Activated T-helper 1 cell treated with anti-CD3 and anti-CD28 coated beads, Interleukin-2, amount 50 U/mL, for 16 hours (primary cell): ENCODE measurements at places on chromosomes 11 and 22.

DNA sequence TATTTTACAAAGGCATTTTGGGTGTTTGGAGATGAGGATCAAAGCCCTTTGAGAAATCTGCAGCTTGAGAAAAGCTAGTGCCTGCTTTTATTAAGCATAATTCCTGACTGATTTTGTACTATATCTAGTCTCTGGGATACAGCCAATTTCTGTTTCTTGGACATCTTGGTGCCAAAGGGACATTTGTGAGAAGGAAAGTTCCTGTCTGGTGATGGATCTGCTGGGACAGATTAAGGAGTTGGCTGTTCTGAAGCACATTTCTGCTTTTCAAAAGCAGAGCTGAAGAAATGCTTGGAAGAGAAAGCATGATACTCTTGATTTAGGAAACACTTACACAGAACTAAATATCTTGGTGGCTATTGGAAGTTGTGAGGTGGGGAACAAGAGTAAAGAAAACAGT is 254.6 kb upstream of the CCDC90B start:
- no peak for DNase-seq

GRCh38 chr11:17561526-17561925 is 14.5 kb downstream of the OTOG start:
- no peak for DNase-seq

- no peak for DNase-seq
These were observed 65.4 kb downstream of the MAPK1 start for GRCh38 chr22:21802056-21802455.

DNA sequence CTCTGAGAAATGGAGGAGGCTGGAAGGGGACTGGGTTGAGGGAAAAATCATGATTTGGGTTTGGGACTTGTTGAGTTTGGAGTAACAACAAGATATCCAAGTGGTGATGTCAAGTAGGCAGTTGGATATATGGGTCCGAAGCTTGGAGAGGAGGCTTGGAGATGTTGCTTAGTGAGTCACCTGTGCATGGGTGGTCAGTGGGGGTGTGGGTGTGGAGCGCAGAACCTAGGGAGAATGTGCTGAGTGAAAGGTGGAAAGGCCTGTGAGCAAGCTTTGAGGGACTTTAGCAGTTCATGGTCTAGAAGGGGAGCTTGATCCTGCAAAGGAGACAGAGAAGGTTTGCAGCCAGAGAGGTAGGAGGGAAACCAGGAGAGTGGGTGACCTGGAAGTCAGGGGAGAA is 38.2 kb downstream of the PRDM11 start:
- no peak for DNase-seq

DNA sequence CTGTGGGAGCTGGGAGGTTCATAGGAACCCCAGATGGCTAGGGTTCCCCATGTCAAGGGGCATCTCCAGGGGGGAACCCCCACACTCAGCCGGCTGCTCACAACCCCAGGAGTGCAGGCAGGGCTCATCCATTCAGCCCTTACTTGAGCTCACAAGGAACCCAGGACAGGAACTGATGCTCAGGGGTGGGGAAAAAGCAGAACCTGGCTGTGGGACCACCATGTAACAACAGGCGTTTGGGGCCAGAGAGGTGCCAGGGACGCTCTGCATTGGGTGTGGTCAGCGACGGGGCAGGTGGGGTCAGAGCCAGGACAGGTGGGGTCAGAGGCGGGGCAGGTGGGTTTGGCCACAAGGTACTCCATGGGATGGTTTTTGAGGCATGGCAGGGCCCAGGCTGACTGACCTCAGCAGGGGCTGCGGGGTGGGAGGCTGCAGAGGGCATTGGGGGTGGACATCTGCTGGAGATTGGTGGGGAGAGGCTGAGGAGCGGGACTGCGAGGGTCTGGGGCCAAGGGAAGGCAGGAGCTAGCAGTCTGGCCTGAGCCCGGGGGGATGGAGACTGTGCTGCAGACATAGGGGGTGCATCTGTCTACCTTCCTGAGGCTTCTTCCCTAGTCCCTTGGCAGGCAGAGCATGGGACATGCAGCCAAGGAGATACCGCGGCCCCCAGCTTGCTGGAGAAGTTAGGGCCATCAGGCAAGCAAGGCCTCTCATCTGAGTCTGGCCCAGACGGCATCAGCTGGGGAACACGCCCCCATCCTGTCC is 34.0 kb upstream of the CARS1 start:
- DNase-seq = no peak

DNA sequence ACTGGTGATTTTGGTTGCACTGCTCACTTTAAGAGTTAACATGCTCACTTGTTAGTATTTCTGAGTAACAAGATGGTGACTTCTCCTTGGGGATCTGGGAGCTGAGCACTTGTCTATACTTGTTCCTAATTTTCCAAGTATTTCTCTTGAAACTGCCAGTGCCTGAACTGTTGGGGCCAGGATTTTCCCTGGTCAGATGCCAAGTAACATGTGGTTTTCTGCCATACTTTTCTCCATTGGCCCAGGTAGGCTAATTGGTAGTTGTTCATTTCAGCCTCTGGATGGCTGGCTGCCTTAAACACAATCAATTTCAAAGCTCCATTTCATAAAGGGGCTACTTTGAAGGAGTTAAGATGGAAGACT is 35.0 kb downstream of the RNF141 start:
- no peak for DNase-seq

DNA sequence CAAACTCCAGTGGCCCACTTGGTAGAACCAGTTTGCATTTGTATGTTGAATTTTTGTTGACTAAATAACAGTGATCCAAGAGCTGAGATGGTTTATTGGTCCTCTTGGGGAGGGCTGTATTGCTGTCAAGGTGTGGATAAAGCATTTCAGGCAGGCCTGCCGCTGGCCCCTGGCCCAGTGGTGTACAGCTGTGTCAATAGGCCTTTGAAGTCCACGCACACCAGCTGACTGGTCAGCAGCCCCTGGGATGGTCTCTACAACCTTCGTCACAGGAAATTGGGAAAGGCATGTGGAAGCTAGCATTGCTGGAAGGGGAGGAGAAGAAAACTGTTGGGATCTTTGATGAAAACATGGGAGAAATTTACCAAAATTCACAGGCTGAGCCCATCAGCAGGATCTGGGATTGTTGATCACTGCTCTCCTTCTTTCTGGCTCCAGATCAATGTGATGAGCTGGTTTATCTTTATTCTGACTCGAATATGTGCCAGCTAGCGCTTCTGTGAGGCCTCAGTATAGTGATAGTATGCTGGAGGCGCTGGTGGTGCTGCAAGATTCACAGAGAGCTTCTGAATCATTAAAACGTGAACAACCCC is 12.5 kb upstream of the E2F8 start:
- no peak for DNase-seq

DNA sequence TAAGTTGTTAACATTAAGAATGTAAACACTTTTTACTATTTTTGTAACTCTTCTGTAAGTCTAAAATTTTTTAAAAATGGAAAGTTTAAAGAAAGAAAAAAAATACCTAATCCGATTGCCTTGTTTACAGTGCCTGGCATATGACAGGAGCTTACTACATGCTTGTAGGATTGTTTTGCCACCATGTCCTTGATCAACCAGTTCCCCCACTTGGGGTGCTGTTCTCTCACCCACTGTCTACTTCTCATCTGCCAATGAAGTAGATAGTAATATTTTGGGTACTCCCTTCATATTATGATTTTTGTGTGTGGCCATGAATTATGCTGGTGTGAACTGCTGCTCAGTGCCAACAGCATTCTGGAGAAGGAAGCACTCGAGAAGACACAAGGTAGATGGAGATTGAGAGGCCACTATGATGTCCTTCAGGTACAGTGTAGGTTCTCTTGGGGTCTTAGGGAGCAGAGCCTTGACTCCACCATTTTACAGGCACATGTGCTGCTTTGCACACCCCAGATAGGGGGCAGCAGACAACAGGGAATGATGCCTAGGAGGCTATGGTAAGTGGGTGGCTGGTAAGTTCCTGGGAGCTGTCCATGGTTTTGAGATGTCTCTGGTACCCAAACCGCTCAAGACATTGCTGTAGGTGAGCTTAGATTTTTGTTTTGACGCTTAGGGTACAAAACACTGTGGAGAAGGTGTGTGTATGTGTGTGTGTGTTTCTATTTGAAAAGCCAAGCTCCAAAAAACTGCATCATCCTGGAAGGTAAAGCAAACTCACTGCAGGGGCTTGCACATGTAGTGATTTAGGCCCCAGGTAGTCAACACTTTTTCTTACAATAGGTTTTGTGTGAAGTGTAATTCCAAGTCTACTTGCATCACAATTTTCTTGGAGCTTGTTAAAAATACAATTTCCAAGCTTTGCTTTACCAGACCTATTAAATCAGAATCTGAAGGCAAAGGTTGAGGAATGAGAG is 494.5 kb upstream of the LARGE1 start:
- DNase-seq = no peak

GRCh38 chr11:73429121-73429750 is 53.0 kb downstream of the RELT start:
- DNase-seq = no peak

DNA sequence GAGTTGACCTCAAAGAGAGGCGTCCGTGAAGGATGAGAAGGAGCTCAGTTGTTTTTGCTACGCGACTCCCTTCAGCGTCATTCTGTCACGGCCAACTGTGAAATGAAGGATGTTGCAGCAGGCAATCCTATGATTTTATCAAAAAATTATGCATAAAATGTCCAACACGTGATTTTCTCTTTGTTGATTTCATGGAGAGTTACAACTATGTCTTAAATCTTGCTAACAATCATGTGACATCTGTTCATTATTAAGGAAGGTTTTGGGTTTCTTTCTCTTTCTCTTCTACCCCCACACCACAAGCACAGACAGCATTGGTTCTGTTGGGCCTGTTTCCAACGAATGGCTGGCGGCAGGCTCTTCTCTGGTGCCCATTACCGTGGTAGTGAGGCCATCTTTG is 3.7 kb downstream of the KRTAP5-4 start:
- DNase-seq = no peak

- DNase-seq = no peak
These were observed 26.0 kb downstream of the SLC22A6 start for GRCh38 chr11:62958547-62959421.

GRCh38 chr22:19937616-19938473 is 3.7 kb upstream of the COMT start:
- no peak for DNase-seq

- no peak for DNase-seq
These were observed 75.7 kb downstream of the CCDC83 start for GRCh38 chr11:85930879-85931366.

GRCh38 chr11:92276773-92277172 is 52.2 kb downstream of the FAT3 start:
- DNase-seq = no peak

DNA sequence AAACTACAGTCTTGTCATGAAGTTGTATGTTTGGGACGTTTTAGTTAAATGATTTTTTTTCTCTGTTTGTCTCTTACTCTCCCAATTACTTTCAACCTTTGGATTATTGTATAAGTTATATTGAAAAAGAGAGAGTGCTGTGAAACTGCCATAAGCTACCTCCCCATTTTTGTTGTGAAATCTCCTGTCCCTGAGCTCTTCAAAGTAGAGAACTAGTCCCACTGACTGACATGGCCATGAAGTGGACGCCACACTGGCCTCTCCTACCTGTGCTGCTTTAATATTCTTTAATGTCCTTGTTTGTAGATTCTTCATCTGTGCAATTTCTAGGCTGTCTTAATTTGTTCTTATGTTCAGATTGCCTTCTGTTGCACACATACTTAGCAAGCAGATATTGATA is 56.3 kb downstream of the PPFIA1 start:
- no peak for DNase-seq

DNA sequence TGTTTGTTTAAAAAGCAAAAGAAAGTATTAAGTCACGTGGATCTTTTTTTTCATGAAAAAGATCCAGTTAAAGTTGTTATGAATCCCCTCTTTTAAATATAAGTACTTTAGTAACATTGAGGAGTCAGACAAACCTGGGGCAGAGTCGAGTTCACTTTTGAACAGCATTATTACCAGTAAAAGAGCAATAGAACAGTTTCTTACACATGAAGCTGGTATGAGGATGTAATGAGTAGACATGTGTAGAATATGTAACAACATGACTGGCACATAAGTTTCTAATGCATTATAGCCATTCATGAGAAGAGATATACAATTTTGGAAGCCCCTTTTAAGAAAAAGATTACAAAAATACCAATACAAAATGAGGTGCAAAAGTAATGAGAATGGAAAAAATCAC is 7.6 kb upstream of the MUC15 start:
- DNase-seq = no peak

DNA sequence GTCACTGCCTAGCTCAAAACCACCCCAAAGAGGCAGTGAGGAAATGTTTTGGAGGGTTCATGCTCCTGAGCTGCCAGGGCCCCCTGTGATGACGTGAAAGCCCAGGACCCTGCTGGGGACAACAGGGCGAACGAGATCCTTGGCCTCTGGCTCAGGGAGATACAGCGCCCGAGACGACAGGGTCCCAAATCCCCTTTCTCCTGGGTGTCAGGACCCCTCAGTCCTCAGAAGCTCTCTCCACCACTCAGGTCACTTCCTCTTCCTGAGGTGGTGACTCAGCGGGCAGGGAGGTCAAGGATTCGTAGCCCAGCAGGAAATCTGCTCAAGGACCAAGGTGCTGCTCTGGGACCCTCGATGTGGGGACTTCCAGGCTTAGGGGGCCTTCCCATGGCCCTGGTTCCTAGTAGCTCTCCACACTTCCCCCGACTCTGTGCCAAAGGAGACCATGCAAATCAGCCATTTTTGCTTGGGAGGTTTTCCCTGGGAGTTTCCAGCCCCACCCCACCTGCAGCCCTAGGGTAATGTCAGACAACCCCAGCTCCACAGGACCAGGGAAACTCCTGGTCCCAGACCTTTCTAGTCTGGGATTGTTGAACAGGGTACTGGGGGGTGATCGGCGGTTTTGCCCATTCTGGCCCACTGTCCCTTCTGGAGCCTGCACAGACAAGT is 12.8 kb downstream of the BCL9L start:
- no peak for DNase-seq

- DNase-seq = no peak
These were observed 639.7 kb downstream of the TBC1D22A start for GRCh38 chr22:47401976-47402770.

DNA sequence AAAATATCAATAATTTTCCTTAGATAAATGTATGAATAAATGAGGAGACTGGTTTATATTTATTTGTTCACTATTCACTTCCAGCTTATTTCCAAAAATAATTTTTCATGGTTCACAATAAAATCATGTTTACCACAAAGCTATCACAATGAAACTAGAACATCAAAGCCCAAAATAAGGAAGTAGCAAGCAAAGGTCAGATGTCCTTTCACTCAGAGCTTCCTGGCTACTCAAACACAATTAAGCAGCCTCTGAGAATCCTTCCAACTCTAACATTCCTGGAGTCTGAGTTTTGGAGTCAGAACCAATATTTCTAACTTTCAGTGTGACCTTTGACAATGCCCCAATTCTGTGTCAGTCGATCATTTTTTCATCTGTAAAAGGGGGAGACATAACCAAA is 527.0 kb downstream of the SOX6 start:
- DNase-seq = no peak

- no peak for DNase-seq
These were observed 121.1 kb upstream of the GUCY1A2 start for GRCh38 chr11:107139396-107139795.

DNA sequence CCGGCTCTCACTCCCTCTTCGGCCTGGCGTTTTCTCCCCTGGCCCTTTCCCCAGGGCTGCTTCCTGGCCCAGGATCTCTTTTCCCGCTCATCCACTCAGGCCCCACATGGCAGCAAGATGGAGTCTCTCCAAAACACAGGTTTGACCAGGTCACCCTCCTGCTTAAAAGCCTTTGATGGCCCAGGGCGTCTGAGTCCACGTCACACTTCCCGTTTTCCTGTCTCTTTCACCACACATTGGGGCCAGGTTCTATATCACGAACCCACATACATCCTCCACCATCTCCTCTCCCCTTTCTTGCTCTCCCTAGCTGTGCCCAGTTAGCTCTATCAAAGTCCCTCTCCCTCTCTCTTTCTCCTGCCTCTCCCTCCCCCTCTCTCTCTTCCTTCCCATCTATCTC is 7.8 kb upstream of the LRRC32 start:
- DNase-seq = no peak
